ENCODE measurements at places on chromosomes 5 and 9.

- no peak for DNase-seq
Measured at GRCh38 chr5:77250021-77250420, 39.5 kb downstream of the PDE8B start.

GRCh38 chr9:3719286-3719685, 193.5 kb upstream of the RFX3 start:
- DNase-seq: no peak

- peak; percentile 70 for DNase-seq
Measured at GRCh38 chr5:178590141-178590923, at the start of gene COL23A1. COL23A1 (minus strand) TSS chr5:178590393.

GRCh38 chr9:135410831-135411473, 68.6 kb upstream of the PPP1R26 start:
- DNase-seq: no peak

DNA sequence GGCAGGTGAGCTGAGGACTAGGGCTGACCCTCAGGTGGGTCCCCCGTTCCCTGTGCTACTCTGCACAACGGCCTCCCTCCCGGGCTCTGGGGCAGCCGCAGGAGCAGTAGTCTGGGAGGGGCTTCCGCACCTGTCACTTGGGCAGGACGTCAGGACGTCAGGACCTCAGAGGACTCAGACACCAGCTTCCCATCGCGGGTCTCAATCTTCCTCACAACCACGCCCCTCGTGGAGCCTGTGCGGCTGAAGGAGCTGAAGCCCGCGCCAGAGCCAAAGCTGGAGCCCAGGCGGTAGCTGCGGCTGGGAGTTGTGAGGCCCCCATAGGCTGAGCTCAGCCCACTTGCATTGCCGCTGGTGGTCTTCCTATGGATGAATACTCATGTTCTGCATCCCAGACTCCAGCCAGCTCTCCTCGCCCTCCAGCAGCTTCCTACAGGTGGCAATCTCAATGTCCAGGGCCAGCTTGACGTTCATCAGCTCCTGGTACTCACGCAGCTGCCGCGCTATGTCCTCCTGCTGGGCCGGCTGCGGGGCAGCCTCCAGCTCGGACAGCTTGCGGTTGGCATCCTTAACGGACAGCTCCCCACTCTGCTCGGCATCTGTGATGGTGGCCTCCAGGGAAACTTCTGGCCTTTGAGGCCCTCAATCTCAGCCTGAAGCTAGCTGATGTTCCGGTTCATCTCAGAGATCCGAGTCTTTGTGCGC, 381.4 kb upstream of the RGMB start:
- DNase-seq: no peak

DNA sequence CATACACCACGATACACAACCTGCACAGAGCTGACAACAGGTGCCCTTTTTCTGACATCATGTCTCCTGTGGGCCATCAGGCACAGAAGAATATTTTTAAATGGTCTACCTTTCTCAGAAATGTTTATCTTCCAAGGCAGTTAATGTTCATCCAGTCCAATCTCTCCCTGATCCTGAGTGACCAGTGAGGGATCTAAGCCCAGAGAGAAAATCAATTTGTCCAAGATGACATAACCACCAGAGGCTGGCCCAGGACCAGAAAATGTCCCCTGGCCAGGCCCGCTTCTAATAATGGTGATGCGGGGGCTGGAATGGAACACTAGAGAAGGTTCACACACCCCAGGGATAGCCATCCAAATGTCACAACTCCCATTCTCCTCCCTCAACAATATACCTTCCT, 357.9 kb upstream of the KIF2A start:
- no peak for DNase-seq

DNA sequence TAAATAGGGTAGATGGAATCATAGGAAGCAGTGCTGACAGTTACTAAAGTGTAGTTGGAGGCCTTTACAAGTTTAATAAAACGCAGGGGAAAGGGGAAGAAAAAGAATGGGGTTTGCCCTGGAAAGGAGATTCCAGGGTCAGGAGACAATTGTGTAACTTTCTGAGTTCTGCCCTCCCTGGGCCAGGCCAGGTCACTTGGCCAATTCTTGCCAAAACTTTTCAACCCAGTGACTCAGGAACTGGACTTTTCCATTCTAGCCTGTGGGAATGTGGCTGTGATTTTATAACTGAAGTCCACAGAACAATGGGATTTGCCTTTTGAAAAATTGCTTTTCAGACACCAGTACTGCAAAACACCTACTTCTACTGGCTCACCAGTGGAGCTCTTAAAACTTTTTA, 289.8 kb upstream of the ANKRD55 start:
- no peak for DNase-seq
